Right lobe of liver (tissue), 6 donors: ENCODE measurements at places on chromosomes 2 and 18.
A peak's percentile ranks its signal among the peaks of the same experiment; 100 is the strongest.

DNA sequence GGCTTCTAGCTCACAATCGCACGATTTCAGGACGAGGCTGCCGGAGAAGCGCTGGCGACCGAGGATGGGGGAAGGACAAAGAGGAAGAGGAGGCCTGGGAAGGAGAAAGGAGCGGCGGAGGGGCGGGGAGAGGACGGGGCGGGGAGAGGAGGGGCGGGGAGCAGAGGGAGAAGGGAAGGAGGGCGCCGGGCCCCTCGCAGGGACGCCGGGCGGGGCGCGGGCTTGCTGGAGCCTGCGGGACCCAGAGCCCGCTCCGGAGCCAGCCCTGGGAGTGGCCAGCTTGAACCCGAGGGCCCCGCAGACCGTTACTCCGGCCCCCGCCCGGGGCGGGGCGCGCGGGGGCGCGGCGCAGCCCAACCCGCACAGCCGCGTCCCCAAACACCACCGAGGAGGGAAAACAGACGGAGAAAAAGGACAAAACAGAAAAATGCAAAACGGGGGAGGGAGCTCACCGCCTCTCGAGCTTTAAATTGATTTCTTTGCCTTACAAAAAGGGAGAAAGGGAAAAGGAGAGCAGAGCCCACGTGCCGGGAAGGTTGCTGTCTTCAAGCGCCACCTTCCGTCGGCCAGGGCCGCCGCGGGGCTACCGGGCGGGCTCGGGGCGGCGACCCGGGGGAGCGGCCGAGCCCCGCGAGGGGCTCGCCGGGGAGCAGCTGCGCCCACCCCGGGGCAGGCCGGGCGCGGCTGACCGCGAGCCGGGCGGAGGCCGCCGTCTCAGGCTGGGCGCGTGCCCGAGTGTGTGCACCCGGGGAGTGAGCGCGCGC lies 781 bp upstream of the SOX11 start:
- no peak for DNase-seq

DNA sequence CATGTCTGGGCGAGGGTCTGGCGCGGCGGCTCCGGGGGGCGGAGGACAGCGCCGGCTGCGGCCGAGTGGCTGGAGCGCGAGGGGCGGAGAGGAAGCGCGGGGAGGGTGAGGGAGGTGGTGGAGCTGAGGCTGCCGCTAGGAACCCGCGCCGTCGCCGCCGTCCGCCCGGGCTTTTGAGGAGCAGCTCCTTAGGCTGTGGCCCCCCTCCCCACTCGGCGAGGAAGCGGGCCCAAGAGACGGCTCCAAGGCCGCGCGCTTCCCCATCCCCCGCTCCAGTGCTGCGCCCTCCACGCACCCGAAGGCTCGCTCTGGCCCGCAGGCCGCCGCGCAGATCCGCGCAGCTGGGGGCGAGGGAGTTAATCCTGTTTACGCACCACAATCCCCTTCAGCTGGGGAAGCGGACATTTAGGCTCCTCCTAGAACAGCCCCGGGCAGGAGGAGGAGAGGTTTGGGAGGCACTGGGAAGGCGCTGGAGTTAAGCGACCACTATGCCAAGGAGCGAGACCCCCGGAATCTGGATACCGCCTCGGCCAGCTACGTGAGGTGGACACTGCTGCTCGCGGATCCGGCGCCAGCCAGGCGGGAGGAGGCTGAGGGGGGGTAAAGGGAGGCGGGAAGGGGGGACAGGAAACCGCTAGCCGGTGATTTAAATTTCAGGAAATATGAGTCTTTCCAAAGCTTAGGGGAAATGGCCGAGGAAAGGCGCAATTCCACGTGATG lies at the start of gene CNRIP1:
Gene CNRIP1, minus strand, starts transcription at position 552 of the 720 bp plus-strand sequence. Its CDS starts 549 bp downstream, at position 3.
- peak; percentile 71 for DNase-seq

GRCh38 chr2:132678483-132678882 lies 8.5 kb upstream of the LYPD1 start:
- no peak for DNase-seq

DNA sequence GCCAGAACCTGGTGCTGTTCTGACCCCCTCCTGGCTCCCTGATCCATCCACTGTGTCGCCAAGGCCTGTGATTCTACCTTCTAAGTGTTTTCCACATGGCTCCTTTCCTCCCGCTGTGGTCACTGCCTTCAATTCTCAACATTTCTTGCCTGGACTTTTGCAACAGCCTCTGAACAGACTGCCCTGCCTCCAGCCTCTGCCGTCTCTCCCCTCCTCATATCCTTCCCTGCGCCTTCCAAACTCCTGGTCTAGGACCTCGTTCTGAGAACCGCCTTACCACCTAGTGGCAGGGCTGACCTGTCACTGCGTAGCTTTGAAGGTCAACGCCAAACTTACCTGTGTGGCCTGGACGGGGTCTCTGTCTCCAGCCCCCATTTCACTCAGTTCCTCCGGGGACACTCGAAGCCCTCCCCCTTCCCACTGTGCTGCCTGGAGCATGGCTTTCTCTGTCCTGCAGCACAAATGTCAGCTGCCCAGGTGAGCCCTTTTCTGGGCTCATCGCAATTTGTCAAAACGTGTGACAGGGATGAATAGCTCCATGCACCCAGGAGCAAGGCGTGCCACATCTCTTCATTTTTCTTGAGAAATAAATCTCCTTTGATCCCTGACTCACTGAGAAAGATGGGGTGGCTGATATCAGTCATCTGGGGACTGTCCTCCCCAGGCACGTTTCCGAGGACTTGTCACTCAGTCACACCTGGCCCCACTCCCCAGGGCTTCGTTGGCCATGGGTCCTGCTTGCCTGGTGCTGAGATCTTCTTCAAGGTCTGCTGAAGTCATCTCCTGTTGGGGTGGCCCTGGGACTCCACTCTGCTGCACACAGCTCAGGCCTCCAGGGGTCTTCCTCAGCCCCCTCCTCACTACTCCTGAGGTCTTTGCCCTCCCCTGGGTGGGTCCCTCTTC lies 46.7 kb downstream of the LDLRAD4 start:
- DNase-seq: no peak

DNA sequence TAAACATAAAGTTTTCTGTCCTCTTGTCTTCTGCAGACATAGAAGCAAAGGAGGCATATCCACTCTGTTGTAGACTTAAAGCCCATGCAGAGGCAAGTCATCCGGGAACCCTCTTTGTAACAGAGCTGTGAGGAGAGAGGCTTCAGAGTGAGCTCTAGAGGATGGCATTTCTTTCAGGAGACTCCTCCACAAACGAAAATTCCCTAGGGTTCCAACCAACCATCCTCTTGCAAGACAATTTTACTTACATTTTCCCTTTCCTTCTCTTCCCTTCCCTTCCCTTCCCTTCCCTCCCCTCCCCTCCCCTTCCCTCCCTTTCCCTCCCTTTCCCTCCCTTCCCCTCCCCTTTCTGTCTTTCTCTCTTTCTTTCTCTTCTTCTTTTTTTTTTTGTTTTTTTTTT lies 446.3 kb upstream of the MAP2 start:
- no peak for DNase-seq

DNA sequence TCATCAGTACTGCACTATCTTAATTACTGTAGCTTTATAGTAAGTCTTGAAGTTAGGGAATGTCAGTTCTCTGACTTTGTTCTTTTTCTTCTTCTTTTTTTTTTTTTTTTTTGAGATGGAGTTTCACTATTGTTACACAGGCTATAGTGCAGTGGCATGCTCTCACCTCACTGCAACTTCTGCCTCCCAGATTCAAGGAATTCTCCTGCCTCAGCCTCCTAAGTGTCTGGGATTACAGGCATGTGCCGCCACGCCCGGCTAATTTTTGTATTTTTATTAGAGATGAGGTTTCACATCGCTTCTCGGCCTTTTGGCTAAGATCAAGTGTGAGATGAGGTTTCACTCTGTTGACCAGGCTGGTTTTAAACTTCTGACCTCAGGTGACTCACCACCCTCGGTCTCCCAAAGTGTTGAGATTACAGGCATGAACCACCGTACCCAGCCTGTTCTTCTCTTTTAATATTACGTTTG lies 41.9 kb upstream of the TANC1 start:
- DNase-seq: no peak

DNA sequence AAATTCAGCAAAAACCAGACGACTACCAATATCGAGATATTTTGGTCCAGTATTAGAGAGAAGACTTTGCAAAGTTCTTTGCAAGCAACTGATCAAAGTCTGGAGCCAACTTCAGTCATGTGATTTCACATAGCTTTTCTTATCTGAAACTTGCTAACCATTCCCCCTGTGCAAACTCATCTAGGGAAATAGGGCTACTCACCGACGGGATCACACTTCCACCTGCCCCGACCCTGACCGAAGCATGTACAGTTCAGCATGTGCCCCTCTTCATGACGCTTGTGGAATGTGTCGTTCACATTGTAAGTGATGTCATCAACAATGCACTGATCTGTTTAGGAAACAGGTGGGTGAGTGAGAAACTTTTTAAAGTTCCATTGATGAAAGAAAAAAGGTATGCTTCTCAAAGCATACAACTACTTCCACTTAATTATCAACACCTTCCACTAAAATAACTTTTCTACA lies 15.4 kb downstream of the FN1 start:
- DNase-seq: peak; percentile 54

DNA sequence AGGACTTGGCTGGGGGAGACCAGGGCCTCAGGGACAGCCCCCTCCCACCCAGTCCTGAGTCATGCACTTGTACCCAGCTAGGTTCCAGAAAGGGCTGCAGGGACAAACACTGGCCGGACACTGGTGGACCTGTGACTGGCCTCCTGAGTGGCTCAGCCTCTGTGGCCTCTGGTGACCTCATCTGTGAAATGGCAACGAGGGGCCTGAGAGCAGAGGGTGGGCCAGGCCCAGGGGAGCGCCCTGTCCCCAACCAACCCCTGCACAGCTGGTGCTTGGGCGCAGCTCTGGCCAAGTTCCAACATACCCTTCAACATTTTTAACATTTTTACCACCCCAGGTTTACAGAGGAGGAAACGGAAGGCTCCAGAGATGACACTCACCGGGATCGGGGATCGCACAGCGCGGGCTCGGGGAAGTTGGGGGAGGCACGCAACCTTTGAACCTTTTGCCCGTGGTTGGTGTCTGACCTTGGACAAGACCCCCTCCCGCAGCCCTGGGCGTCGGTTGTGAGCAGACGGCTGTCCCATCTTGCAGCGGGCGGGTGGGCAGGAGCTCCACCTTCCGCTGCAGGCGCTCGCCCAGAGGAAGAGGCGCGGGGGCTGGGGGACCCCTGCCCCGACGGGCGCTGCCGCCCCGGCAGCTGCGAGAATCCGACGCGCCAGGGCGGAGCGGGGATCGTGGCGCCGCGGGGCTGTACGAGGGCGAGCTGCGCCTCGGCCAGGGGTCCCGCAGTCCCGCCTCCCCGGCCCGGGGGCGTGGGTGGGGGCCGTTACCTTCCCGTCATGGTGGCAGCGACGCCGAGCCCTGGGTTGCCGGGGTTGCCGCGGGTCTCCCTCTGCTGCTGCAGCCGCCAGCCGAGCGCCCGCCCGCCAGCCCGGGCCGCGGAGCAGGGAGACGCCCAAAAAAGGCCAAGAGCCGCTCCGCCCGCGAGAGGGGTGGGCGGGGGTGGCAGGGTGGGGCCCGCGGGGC lies 805 bp downstream of the LIMS2 start:
- no peak for DNase-seq

GRCh38 chr18:67672155-67672554 lies 155.6 kb upstream of the DSEL start:
- DNase-seq: no peak

DNA sequence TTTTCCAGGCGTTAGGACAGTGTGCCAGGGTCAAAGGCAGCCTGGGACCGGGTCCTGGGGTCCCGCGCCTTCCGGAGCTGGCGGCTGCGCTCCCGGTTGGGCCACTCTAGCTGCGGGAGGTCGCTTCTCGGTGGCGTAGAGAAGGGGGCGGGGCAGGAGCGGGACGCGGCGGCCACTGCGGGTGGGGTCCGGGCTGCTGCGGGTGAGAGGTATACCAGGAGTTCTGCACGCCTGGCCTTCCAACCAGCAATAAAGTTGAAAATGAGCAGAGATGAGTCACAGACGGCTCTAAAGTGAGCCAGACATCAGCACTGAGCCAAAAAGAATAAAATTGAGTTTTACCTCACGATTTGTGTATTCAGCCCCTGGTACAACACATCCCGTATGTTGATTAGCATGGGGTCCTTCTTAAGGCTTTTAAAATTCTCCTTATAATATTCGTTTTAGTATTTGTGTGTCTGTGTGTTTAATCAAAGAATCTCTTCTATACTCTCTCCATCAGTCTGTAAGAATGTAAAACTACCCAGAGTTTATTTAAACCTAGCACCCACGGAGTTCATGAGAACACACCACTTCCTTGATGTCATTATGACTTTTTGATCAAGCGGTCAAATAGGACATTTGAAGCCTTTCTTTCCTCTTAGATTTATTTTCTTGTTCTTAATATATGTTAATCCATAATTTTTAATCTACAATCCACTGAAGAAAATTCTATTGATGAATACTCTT lies at the start of gene C1GALT1C1L:
Gene C1GALT1C1L, minus strand, starts transcription at position 108 of the 729 bp plus-strand sequence. Its CDS starts 107 bp downstream, at position 1.
- DNase-seq: no peak
